Stimulated activated CD8-positive, alpha-beta memory T cell treated with anti-CD3 and anti-CD28 coated beads, Interleukin-4, amount 100 ng/mL, for 24 hours (primary cell): ENCODE measurements at places on chromosomes 12 and 14.

GRCh38 chr12:111451232-111451631 lies 45.5 kb downstream of the SH2B3 start:
- no peak for DNase-seq

DNA sequence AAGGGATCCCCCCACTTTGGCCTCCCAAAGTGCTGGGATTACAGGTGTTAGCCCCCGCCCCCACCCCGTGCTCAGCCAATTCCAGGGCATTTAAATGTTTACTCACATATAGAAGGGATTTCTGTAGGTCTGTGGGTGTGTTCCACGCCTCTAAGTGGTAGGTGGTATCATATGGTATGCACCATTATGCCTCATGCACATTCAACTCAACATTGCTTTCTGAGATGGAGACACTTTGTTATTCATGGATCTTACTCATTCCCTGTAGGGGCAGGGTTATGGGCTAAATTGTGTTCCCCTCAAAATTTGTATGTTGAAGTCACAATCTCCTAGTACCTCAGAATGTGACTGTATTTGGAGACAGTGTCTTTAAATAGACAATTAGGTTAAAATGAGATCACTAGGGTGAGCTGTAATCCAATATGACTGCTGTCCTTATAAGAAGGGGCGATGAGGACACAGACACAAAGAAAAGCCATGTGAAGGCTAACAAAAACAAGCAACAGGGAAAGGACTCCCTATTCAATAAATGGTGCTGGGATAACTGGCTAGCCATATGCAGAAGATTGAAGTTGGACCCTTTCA lies 200.6 kb downstream of the EFCAB11 start:
- no peak for DNase-seq

DNA sequence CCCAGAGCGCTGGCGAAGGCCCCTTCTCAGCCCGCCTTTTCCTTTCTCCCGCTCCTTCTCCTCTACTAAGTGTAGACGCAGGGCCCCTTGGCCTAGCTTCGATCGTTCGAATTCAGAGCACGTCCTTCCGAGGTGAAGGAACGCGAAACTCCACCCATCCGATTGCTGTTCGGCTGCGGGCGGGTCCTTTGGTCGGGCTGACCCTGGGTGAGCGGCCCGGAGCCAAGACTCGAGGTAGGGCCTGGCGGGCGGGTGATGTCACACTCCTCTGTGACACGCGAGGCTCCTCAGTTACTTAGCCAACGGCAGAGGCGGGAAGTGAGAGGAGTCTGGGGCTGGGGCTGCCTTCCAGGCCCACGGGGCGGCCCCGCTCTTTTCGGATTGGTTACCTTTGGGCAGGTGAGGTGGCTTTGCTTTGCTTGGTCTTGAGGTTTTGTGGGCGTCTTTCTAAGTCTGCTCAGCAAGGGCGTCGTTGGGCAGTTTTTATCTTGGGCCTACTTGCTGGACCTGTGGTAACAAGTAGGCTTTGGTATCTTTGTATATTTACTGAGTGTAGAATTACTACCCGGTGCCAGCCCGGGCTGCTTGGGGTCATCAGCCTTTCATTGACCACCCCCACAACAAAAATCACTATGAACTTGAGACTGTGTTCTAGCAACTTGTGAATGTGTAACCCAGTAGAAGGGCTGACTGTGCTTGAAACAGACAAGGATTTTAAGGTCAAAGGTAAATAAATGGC lies 694 bp downstream of the TMBIM6 start:
- DNase-seq, result peak; percentile 80

DNA sequence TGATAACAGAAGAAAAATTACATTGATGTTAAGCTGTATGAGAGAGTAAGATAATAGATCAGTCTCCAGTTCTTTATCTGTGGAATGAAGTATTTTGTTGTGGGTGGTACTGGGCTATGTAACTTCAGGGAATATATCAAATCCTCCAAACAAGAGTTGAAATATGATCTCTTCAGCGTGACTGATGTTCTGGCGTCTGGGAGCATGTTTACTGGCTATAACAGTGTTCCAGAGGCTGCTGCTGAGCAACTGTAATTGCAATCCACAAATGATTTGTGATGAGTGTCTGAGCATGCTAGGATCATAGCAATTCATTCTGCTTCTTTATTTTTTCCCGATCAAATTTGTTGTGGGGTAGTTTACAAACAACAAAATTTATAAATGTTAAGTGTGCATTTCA lies 18.6 kb upstream of the CCDC198 start:
- DNase-seq, result no peak

DNA sequence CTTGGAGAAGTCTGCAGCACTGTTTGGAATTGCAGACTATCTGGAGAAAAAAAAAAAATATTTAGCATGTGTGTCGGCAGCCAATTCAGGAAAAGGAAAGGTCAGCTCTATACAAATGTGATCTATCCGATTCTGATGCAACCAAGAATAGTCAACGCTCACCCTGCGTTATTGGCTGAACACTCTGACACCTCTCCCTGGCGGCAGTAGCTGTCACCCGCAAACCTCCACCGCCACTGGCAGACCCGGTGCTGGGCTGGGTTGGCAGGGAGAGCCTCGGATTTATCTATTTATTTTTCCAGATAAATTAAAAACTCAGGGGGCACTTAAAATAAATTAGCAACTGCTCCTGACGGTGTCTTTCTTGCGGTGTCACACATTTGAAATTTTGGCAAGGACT lies 409.7 kb downstream of the VRK1 start:
- DNase-seq, result no peak

GRCh38 chr12:47048541-47048940 lies 30.9 kb upstream of the PCED1B start:
- DNase-seq, result no peak

GRCh38 chr12:5511644-5512600 lies 80.0 kb downstream of the NTF3 start:
- no peak for DNase-seq

DNA sequence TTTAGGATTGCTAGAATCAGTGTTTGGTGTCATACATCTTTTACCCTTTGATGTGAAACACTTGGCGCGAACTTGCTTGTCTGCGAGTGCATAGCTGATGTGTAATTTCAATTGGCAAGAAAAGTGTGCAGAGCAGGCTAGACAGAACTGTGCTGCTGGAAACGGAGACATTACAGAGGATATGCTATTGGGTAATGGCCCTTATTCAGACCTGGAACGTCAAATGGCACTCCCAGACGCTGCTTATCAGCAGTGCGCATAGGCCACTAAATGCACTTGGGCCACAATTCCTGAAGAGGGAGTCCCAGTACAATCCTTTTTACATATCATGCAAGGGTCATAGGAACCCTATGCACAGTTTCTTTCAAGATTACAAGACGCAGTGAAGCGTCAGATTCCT lies 15.7 kb upstream of the SLC10A1 start:
- no peak for DNase-seq

DNA sequence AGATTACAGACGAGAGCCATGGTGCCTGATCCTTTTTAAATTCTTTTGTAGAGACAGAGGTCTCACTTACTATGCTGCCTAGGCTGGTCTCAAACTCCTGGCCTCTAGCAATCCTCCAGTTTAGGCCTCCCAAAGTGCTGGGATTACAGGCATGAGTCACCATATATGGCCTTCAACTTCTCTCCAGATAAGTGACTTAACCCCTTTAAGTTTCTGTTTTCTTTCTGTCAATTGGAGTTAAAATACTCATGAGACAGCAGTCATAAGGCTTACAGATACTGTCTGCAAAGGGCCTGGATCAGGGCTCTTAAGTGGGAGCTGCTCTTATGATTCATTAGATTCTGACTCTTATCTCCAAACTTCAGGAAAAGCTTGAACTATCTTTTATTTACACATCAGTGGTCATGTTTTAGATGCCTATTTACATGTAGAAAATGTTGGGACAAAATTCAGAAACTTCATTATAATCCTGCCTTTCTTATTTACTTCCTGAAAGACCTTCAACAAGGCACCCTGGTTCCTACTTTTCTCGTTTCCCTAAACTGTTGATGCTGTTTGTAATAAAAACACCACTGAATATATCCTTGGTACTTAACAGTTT lies 271.5 kb upstream of the TBX3 start:
- DNase-seq, result no peak
